ENCODE measurements at places on chromosomes 4 and X. TPM values are rescaled to one million over a fixed set of nuclear protein-coding genes. Genes with fewer than 3 reads are reported as not detected.
A peak's percentile ranks its signal among the peaks of the same experiment; 100 is the strongest.

- peaks cover 3% of the 10 kb centered on the region for H3K36me3 ChIP-seq
- peak overlapping the region; percentile 28 for H3K27ac ChIP-seq
- peak overlapping the region; percentile 82 for H3K4me3 ChIP-seq
- DNase-seq, result no peak
These were observed 772 bp downstream of the CYP4V2 start for GRCh38 chr4:186192066-186192612.

GRCh38 chr4:68278029-68278428 is 32.5 kb upstream of the TMPRSS11B start:
- no peak overlapping the region for H3K27ac ChIP-seq
- no peak overlapping the region for H3K4me3 ChIP-seq
- DNase-seq, result no peak
- no peaks in the 10 kb centered on the region for H3K27me3 ChIP-seq
- no peaks in the 10 kb centered on the region for H3K4me1 ChIP-seq
- no peaks in the 10 kb centered on the region for H3K36me3 ChIP-seq

DNA sequence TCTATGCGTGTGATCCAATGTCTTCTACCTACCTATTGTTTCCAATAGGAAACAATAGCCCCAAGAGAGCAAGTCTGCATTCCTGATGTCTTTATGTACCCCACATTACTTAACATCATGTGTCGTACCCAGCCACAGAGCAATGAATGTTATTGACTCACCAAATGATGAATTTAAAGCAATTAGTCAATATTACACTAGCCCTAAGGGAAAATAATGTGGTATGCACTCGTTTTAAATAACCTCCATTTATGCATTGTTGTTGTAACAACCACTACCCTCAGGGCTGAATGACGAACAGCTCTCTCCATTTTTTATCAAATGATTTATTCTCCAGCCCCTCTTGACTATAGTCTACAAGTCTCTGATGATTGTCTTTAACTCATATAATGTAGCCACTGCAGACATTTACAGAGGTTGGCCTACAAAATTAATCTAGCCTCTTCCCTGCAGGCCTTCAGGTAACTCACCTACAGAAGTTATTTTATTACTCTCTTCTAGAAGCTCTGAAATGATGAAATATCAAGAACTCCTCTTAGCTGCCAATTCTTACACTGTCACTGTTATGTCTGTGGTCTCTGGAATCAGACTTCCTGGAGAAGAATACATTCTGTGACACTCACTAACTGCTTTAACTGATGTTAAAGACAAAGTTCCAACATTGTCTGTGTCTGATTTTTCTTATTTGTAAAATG is 601.7 kb upstream of the GRIA3 start:
- H3K27me3 ChIP-seq, result no peaks in the 10 kb centered on the region
- H3K36me3 ChIP-seq, result no peaks in the 10 kb centered on the region
- no peak for DNase-seq
- H3K4me3 ChIP-seq, result no peak overlapping the region
- peaks cover 8% of the 10 kb centered on the region for H3K4me1 ChIP-seq

DNA sequence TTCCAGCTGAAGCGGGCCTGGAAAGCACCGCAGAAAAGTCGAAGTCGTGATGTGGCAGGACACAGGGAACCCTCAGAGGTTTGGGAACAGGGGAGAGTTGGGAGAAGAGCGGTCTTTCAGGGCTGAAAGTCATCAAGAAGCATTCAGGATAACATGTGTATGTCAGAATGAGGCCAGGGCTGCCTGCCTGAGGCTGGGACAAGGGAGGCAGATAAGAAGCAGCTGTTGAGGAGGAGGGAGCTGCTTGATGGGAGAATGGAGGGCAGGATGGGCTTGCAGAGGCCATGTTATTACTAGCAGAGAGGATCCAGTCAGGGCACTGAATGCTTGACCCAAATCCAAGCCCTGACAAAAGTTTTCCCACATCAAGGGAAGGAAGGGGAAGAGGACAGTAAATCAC is 132.0 kb downstream of the ATG4A start:
- peaks cover 1% of the 10 kb centered on the region for H3K27me3 ChIP-seq
- no peak overlapping the region for H3K27ac ChIP-seq
- no peak for DNase-seq
- peaks cover 4% of the 10 kb centered on the region for H3K4me1 ChIP-seq
- no peaks in the 10 kb centered on the region for H3K36me3 ChIP-seq

DNA sequence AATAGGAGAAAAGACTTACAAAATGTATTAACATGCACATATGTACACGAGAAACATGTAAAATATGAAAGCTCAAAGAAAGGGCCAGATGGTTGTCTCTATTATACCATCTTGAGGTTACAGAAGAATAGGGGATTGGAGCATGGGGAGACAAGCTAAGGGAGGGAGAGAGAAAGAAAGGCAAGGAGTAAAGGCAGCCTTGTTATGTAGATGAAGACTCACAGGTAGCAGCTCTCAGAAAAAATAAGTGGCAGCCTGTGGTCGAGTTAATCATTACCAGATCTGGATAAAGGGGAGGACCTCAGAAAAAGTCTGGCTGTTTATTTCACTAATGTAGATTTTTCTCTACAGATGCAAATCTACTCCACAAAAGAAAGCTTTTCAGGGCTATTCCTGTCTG is 26.6 kb upstream of the PPP1R2C start:
- no peak overlapping the region for H3K4me3 ChIP-seq
- no peaks in the 10 kb centered on the region for H3K27me3 ChIP-seq
- peaks cover 7% of the 10 kb centered on the region for H3K4me1 ChIP-seq
- DNase-seq, result no peak
- H3K36me3 ChIP-seq, result no peaks in the 10 kb centered on the region

- H3K36me3 ChIP-seq, result no peaks in the 10 kb centered on the region
- H3K4me3 ChIP-seq, result no peak overlapping the region
- no peak for DNase-seq
These were observed 143.9 kb upstream of the TBL1X start for GRCh38 chrX:9320940-9321339.

DNA sequence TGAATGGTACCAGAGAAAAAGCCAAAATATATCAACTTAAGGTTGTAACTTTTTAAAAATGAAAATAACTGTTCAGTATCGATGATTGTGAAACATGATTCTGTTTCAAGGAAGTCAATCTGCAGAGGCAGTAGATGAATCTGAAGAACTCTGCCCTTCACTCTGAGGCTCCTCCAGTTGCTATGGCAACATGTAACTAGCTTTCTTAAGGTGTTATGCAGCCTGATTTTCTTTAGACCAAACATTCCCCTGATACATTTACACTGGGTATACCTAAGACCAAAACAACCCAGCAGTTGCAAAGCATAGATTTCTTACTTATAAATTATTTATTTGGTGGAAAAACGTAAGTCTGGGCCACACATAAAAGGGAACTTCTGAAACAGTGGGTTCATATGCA is 133.6 kb upstream of the RASGEF1B start:
- H3K36me3 ChIP-seq, result no peaks in the 10 kb centered on the region
- H3K4me1 ChIP-seq, result no peaks in the 10 kb centered on the region
- H3K4me3 ChIP-seq, result no peak overlapping the region
- H3K27ac ChIP-seq, result no peak overlapping the region
- DNase-seq, result no peak

The SLITRK4 gene
- 0.01 TPM for polyA plus RNA-seq

The GPRASP3 gene
- polyA plus RNA-seq, result 3.0 TPM
